Caco-2 (cell line): ENCODE measurements at places on chromosomes 1 and 21.

- no peak for DNase-seq
Measured at GRCh38 chr1:5464366-5464765, 527.9 kb downstream of the NPHP4 start.

DNA sequence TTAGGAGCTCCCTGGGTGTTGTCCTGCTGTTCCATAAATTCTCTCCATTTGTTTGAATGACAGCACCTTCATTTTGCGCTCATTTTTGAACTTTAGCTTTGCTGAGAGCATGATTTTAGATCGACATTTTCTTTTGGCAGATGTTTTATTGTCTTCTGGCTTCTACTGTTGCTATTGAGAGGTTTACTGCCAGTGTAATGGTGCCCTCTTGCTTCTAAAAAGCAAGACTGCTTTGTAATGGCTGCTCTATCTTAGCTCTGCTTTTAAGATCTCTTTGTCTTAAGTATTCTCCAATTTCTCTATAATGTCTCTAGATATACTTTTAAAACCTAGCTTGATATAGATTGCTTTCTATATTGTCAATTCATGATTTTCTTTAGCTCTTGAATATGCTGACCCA lies 27.8 kb downstream of the THEM4 start:
- no peak for DNase-seq

DNA sequence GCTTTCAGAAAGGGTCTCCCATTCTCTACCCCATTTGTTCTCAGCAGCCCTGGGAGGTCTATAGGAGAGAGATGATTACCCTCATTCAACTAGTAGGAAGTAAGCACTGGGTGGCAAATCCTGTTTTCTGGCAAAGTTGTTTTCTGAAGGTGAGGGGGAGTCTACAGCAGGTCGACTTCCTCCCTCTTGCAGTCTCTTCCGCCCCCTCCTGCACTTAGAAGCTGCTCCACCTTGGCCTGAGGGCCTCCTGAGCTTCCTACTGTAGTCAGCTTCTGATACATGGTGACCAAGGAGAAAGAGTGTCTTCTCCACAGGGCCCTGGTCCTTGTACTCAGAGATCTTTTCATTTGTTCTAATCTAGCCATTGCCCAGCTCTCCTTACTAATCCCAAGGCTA lies 93.1 kb downstream of the RGL1 start:
- no peak for DNase-seq

GRCh38 chr1:203299169-203299568 lies 6.2 kb upstream of the BTG2 start:
- no peak for DNase-seq

DNA sequence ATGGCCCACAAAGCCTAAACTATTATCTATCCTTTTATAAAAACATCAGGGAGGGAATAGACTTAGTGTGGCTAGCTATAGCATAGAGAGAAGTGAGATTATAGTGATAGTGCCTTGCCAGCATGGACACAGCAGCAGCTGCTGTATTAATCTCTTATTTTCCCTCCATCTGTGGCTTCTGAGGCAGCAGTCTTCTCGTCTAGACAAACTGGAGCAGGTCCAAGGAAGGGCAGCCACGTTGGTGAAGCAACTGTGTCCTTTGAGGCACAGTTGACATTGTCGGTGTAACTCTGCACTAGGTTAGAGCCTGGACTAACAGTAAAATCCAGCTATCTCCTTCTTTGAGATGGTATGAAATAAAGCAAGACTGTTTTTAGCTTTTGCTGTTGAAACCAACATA lies 131.3 kb downstream of the CACHD1 start:
- no peak for DNase-seq

DNA sequence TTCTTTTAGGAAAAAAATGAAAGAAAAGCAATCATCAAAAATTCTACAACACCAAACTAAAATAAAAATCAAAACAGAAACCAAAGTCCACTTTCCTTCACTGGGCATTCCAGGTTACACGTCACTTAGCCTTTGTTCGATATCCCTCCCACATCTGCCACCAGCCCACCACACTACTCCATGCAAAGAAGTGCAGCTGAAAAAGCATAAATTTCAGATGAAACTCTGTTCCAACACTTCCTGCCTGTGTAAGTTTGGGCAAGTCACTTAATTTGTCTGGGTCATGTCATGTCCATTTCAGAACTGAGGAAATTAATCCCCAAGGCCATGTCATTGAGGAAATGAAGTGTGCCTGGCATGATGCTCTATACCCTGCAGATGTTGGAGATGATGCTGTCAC lies 354.3 kb upstream of the USP24 start:
- no peak for DNase-seq

- DNase-seq = no peak
Measured at GRCh38 chr21:15221799-15222386, 157.1 kb upstream of the NRIP1 start.

DNA sequence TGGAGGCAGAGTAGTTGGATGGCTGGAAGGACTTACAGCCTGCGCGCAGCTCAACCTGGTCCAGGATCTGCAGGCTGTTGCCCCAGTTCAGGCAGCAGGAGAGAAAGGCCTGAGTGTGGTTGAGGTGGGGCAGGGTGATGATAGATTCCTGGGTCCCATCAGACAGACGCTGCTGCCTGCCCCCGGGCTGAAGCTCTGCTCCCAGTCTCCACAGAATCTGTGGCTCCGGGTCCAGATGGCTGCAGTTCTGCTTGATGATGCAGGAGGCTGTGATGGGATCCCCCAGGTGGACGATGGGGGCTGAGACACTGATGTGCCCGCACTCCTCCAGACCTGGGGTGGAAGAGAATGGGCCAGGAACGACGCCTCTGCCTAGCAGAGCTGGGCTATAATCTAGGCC lies 7.4 kb downstream of the CSF3R start:
- DNase-seq = no peak

DNA sequence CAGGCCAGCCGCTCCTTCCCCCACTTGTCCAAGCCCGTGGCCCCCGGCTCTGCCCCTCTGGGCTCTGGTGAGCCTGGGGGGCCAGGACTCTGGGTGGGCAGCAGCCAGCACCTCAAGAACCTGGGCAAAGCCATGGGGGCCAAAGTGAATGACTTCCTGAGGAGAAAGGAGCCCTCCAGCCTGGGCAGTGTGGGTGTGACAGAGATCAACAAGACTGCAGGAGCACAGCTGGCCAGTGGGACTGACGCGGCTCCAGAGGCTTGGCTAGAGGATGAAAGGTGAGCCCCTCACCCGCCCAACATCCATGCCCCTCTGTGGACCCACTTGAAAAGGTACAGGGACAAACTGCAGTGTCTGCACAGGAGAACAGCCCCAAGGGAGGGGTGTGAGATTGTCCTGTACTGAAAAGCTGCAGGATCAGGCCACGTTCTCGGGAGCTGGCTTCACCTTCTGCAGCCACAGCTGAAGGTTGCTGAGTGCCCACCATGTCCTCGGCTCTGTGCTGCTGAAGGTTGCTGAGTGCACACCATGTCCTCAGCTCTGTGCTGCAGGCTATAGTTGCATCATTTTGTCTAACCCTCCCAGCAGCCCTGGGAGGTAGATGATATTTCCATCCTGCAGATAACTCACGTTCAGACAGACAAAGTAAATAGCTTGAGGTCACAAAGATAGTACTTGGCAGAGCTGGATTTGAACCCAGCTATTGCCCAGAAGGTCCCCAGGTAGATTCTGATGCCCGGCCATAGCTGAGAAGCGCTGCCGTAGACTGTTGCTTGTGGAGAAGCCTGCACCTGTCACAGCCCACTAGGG lies 618 bp downstream of the C1orf226 start:
- no peak for DNase-seq

DNA sequence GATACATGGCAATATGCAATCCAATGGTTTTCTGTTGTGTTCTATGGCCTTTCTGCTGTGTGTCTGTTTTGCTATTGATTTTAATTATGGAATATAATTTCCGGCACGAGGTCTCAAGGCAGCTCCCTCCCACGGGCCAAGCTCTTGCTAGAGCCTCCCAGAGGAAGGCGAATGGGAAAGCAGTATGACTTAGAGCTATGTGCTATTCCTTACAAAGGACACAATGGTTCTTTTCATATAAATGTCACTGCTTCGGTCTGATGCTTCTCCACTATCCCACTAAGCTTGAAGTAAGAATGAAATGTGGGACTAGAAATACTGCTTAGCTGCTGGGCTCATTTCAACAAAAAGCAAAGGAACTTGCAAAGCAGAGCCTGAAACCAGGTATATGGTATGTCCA lies 322.2 kb upstream of the BEND5 start:
- DNase-seq = no peak

- no peak for DNase-seq
Measured at GRCh38 chr1:78601068-78601467, 19.2 kb upstream of the IFI44L start.

DNA sequence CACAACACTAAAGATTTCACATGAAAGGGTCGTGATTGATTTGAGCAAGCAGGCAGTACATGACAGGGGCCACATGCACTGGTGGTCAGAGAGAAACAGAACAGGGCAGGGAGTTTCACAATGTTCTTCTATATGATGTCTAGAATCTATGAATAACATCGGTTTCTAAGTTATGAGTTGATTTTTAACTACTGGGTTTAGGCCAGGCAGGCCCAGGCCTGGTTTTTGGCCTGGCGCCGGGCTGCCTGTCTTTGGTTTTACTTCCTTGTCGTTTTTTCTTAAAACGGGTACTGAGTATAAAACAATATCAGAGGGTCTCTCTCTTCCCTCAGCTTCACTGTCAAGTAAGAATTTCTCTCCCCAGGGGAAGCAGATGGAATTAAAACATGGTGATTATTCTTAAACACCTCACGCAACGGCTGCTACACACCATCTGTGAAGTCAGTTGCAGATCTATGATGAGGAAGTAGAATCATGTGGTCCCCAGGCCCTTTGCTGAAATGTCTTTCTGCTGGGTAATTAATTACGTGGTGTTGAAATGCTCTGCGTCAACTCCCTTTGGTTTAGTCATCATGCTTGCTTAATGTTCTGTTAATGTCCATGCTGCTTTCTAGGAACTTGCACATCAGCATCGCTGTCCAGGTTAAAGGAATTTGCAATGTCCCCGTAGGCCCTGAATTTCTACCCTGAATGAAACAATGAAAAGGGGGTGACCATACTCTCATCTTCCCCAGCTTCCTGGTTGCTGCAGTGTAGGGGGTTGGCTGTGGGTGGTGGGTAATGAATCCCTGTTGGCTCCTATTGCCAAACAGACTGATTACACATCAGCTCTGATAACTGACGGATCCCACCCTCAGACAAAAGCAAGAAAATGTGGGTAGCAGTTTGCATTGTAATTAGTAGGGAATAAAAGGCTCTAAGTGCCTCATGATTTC lies 70.3 kb downstream of the SERINC2 start:
- DNase-seq = no peak

GRCh38 chr1:211082824-211083223 lies 51.1 kb downstream of the KCNH1 start:
- DNase-seq = no peak

DNA sequence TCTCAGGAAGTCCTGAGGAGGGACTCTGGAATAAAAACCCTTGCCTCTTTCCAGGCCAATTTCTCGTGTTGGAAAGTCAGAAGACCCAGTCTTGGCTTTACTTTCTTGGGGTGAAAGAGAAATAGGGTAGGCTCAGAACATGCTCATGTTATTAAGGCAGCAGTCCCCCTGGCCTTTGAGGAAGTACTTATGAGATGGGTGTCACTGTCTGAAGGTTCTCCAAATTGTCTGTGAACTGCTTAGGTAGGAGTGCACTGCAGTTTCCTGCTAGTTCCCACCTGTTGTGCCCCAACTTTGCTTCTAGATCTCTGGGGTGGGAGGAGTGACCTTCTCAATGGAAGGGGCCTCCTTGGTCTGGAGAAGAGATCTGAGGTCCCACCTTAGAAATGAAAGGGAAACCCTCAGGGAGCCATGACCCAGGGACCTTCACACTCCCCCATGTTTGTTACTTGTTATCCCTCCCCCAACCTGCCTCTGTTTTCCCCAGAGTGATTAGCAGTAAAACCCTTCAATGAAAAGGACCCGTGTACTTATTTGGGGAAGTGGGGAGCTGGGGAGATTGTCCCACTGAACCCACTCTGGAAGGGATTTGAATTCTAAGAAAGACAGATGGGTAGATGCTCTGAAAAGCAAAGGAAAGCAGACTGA lies 5.7 kb downstream of the ZNF691 start:
- no peak for DNase-seq

DNA sequence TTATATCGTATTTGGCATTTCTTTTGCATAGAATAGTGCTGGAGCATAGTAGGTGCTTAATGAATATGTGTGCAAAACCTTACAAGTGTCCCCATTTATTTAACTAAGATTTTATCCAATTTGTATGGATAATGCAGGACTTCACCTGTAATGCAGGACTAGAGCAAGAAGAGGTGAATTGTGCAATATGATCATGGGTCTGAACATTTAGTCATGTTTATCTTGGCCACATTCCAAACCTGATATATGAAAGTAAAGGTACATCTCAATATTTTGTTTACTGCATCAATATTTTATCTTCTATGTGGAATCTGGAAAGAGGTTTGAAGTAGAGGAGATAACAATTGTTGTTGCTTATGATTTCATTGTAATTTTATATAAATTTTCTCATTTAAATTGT lies 1626.7 kb upstream of the B3GALT2 start:
- no peak for DNase-seq

- DNase-seq = no peak
Measured at GRCh38 chr1:180947901-180948640, 35.4 kb downstream of the KIAA1614 start.

DNA sequence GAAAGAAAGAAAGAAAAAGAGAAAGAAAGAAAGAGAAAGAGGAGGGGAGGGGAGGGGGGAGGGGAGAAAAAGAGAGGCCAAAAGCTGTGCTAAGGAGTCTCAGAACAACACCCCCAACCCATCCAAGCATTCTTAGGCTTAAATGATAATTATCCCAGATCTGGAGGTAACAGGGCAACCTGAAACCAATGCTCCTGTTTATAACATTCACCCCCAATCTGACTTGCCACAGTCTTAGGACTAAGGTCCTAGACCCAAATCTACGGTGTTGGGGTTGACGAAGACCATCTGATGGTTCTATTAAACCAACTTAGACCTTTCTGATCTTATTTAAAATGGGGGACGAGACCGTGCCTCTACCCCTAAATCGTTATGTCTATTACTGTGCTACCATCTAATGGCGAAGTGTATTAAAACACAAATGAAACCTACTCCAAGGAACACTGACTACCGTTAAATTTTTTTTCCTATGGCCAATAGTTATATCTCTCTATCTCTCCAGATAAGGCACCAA lies 119.3 kb upstream of the CDC42BPA start:
- peak; percentile 55 for DNase-seq

DNA sequence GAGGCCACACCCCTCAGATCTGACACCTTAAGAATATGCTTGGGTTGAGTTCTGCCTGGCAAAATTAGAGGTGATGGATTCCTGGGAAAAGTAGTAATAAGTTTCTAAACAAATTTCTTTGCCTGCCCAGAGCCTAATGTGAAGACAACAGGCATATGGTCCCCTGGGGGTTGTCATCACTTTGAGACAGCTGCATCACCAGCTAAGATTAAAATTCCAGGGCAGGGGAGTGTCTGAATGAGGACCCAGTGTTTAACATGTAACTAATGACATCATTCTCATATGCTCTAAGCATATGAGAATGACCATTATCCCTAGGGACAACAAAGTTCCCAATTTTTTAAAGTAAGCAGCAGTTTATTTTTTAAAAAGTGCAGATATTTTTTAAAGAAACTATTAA lies 432.2 kb downstream of the PCP4 start:
- DNase-seq = no peak
